ENCODE measurements at places on chromosomes 12 and 14.

- DNase-seq: no peak
Observed at GRCh38 chr12:70577283-70577634, 60.0 kb downstream of the PTPRB start.

DNA sequence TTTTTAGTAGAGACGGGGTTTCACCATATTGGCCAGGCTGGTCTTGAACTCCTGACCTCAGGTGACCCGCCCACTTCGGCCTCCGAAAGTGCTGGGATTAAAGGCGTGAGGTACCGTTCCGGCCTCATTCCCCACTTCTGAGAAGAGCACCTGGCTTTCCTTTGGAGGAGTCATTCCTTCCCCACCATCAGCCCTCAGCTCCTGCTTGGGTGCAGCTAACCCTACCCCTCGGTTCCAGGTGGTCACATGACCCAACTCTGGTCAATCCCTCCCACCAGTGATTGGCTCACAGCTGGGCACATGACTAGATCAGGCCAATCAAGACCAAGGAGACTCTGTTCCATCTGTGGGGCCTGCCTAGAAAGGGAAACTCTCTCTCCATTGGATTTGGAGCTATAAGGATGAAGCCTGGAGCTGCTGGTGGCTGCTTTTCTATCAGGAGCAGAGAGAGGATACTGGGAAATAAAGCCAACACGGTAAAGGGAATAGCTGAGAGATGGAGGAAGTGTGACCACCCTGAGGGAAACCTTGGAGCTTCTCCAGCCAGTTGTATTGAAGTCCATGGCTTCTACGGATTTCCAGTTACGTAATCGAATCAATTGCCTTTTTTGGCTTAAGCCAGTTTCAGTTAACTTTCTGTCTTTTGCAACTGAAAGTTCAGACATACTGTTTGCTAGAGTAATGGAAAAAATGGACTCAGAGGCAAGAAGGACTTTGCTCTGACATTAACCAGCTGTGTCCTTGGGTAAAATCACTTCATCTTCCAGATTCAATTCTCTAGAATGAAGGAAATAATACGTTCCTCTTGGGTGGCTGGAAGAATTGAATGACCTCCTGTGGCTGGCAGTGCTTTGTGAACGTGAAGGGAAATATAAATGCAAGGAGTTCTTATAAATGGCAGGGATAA lies 19.7 kb upstream of the IFT81 start:
- DNase-seq: peak; percentile 18

GRCh38 chr12:132672116-132672515 lies 15.0 kb downstream of the POLE start:
- no peak for DNase-seq

DNA sequence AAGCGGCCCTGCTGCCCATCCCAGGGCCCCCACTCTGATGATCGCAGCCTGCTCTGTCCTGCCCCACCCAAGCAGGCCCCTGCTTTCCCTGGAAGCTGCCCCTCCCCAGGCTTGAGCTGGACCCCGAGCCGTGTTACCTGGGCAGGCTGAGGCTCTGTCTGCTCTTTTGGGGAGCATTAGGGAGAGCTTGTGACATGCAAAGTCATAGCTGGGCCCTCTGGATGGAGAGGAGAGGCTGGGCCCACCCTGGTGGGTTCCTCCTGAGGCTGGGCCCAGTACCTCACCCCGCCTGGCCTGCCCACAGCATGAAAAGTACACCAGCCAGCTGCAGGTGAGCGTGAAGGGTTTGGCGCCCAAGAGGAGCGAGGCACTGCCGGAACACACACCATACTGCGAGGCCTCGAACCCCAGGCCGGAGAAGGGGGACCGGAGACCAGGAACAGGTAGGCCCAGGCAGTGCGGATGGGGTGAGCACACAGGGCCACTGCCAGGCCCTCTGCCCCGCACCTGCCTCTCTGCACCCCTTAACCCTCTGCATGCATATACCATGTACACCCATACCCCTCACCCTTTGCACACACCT lies 15.0 kb downstream of the CEP170B start:
- DNase-seq: no peak

GRCh38 chr14:59055439-59056045 lies 132.9 kb upstream of the DAAM1 start:
- DNase-seq: peak; percentile 8

- no peak for DNase-seq
Observed at GRCh38 chr12:57183939-57184725, 32.5 kb upstream of the NXPH4 start.

DNA sequence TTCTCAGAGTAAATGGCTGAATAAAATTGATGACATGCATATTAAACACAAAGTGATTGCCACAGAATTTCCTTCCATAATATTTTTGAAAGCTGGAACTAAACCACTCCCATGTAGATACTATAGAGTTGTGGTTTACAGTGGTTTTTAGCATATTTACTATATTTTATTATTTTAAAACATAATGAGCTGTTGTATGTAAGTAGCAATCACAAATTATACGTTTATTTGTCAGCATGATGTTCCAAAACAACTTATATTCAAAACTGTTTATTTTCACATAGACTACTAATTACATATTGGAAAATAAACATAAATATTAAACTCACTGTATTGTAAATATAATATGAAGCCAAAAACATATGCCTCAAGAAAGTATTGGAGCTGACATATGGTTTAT lies 77.2 kb downstream of the NAV3 start:
- no peak for DNase-seq

DNA sequence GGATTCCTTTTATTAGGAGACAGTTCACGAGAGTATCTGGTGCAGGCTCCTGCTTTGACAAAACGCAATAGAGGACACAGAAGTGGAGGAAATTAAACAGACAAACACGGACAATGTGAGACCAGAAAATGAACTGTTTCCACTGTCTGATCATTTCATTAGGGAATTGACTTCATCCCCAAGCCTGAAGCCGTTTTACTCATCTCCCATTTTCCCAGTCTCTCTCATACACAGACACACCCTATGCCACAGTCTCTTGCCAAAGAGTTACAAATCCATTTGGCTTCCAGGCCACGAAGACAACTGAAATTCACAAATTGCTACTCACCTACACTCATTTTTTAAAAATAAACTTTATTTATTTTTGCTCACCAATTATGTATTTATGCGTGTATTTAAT lies 1087.8 kb upstream of the TMEM132C start:
- DNase-seq: no peak

GRCh38 chr12:25051656-25052195 lies 102.8 kb upstream of the BCAT1 start:
- peak; percentile 64 for DNase-seq

DNA sequence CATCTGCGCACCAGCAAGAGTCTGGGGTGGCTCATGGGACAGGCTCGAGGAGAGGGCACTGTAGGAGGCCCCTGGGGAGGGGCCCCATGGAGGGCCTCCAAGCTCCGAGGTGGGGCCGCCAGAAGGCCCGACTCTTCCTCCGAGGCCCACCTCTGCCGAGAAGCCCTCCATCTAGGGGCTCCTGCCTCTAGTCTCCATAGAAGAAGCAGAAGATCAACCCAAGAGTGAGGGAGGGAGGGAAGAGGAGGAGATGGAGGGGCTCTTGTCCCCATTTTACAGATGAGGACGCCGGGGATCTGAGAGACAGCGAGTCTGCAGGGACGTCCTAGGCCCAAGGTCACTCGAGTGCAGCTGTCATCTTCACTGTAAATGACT lies 41.2 kb downstream of the DIO3 start:
- no peak for DNase-seq

DNA sequence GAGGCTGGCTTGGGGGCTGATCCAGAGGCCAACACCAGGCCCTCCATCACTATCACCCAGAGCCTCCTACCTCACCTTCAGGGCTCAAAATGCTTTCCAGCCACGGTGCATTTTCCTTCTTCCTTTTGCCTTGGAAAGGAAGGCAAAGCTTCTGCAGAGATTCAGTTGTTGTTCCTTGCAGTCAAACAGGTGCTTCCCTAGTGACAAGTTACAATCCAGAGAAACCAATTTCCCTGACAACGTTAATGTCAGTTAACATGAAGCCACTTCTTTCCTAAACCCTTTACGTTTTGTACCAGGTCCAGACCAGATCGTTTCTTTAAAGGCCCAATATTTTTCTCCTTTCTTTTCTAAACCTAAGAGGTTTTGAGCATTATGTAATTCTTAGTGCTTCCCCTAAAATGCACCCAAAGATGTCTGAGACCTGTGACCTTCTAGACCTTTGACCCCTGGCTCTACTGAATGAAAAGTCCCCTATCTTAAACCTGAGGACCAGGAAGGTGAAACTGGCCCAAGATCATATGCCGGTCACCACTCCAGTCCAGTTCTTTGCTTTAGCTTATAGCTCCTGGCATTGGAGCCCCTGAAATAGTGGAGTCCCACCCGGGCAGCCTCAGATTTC lies 211.5 kb downstream of the SLC41A2 start:
- DNase-seq: no peak

DNA sequence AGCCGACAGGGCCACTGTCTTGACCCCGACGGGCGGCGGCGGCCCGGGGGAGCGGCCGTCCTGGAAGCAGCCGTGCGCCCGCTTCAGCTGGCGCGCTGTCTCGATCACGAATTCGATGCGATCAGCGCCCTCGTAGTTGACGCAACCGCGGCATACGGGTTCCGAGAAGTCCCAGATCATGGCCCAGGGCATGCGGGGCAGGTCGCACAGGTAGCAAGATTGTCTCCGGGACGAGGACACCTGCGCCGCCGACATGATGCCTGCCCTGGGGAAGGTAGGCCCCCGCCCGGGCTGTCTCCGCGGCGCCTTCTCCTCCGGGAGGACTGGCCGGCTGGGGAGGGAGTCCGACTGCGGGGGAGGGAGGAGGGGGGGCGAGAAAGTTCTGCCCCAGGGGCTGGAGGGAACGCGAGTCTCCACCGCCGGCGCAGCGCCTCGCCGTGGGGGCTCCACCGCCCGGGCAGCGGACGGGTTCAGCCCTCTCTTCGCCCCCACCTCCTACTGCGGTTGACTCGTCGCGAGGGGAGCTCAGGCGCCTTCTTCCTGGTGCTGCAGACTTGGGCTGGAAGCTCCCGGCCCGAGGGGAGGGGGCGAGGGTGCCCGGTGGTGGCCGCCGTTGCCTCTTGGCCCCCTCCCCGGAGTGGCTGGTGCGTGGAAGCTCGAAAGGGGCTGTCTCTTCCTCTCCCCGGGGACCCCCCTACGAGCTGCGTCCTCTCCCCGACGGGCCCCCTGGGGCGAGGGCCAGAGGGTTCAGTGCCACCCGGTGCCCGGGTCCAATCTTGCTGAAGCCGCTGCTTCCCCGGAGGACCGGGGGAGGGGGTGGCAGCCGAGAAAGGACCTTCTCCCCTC lies 747 bp downstream of the IRF2BPL start:
- peak; percentile 46 for DNase-seq

GRCh38 chr14:89029961-89030694 lies 205.7 kb downstream of the TTC8 start:
- DNase-seq: no peak

DNA sequence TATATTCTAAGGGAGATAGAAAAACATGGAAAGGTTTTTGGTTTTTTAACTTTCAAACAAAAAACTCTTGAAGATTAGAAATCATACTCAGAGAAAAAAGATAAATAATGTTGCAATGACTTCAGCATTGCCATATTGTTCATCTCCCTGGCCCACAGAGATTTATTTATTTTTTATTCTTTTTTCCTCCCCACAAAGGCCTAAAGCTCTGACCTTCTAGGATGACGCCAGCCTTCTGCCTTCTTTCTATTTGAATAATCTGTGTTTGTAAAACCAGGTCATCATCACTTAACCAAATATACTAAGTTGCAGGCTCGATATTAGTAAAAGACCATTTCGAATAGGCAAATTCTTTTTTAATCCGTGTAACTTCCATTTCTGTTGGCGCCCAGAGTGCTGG lies 4.4 kb upstream of the DCP1B start:
- no peak for DNase-seq

DNA sequence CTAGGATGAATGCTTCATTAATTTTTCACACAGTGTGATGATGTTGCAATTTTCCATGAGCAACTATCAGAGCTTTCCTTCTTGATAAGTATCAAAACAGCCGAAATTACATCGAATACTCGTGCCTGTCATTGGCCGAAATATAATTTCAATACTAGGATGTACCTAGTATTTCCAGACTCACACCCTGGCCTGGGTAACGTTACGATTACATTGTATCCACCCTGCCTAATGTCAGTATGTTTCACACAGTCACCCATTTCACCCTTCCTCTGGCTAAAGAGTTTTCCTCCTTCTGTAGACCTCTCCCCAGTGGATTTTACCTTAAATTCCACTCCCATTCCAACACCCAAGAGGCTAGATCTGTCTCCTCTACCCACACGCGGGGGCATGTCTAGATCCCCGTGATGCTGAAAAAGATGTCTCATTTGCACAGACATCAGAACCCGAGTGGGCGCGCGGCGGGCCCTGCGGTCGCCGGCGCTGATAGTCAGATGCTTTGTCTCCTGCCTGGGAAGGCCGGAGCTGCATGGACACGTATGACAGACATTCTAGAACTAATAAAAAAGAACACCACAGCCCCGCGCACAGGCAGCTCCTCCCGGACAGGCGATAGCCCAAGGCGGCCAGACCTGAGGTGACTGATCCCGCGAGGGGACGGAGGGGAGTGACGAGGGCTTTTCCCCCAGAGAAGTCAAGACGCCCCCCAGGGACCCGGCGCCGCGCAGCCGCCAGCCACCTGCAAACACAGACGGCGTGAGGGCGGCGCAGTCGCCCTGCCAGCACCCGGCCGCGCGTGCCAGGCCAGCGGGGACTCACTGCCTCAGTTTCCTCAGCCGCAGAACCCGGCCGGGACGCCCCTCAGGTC lies 723 bp downstream of the KIF21A start:
- peak; percentile 48 for DNase-seq

DNA sequence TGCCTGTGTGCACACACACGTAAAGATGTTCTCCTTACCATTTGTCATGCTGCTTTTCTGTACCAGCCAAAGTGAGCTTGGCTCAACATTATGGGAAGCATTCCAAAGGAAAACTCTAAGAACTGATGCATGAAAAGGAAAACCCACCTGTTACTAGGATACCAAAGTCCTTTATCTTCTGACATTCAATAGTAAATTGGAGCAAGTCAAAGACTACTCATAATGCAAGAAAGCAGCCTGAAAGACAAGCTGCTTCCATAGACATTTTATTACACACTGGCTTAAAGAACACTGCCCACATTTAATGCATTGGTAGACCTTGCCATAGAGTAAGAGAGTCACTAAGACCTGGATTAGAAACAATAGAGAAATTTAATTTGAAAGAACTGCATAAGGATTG lies 159.0 kb downstream of the LRIG3 start:
- DNase-seq: no peak

- DNase-seq: peak; percentile 51
Observed at GRCh38 chr12:72748971-72749370, 476.8 kb downstream of the TRHDE start.

DNA sequence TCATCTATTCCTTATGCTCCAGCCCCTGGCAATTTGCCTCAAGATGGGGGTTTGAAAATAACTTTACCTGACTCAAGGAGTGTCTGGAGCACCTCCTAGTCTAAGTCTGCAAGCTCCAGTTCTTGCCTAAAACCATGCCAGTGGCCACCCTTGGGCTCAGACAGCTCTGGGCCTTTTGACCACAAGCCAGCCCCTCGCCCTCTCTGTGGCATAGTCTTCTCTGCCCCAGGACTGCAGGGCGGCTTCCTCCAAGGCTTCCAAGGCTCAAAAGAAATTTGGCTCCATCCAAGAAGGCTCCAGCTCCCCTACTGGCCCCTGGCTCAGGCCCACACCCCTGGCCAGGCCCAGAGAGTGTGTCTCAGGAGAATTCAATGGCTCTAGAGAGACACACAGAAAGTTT lies 14.8 kb downstream of the ACVRL1 start:
- DNase-seq: no peak

GRCh38 chr12:122935318-122935717 lies 30.9 kb downstream of the ABCB9 start:
- DNase-seq: no peak

- peak; percentile 74 for DNase-seq
Observed at GRCh38 chr12:131132118-131132892, 178.6 kb downstream of the ADGRD1 start.

GRCh38 chr14:85539510-85539909 lies 9.6 kb downstream of the FLRT2 start:
- no peak for DNase-seq

Measured in inflammatory macrophage treated with lipopolysaccharide for 1 hour (primary cell).